ENCODE measurements at places on chromosomes 7 and 10. TPM values are rescaled to one million over a fixed set of nuclear protein-coding genes. Genes with fewer than 3 reads are reported as not detected.

Gene SAP25
- total RNA-seq = 2.1 TPM

Gene PILRA
- not detected for total RNA-seq

Gene PLEKHS1
- total RNA-seq = 0.84 TPM

Gene PIP
- total RNA-seq = not detected

Gene PRLHR
- not detected for total RNA-seq

Gene STAMBPL1
- total RNA-seq = 38.7 TPM

Gene NEUROD6
- not detected for total RNA-seq

Gene STK31
- total RNA-seq = not detected

Gene SEMA3C
- total RNA-seq = 111 TPM

Gene PLEKHA8
- 13.8 TPM for total RNA-seq

Gene COL26A1
- 0.29 TPM for total RNA-seq

Gene ARF5
- 252 TPM for total RNA-seq

Gene CRTAC1
- not detected for total RNA-seq

Gene ZCWPW1
- total RNA-seq = 0.20 TPM

Gene RBP3
- total RNA-seq = not detected

Gene CALHM1
- not detected for total RNA-seq

Gene IRF5
- total RNA-seq = not detected

Gene TCF7L2
- 2.1 TPM for total RNA-seq

Gene PPP1R17
- total RNA-seq = not detected

Gene MACROH2A2
- total RNA-seq = 1.8 TPM

Gene ZNF488
- total RNA-seq = 0.12 TPM

Gene AS3MT
- total RNA-seq = 1.3 TPM

Gene PHYHIPL
- not detected for total RNA-seq

Gene NAT16
- total RNA-seq = not detected

Gene TEX36
- not detected for total RNA-seq

Gene STEAP4
- not detected for total RNA-seq

Gene PRRT4
- not detected for total RNA-seq

Gene ANKRD61
- 0.20 TPM for total RNA-seq

Gene ZNF804B
- not detected for total RNA-seq

Gene SPDYE6
- total RNA-seq = not detected

Gene SRRM3
- total RNA-seq = not detected

Gene CBX3
- total RNA-seq = 427 TPM

Gene FZD8
- 2.2 TPM for total RNA-seq

Gene STRA8
- total RNA-seq = not detected

Gene KCNH2
- not detected for total RNA-seq

Gene GBX1
- total RNA-seq = not detected

Gene CAMK2B
- 10.9 TPM for total RNA-seq

Gene FASTK
- 66.5 TPM for total RNA-seq

Gene EPDR1
- 31.6 TPM for total RNA-seq

Gene EGFR
- total RNA-seq = 40.9 TPM

Gene FAM237B
- not detected for total RNA-seq

Gene PNLIPRP3
- not detected for total RNA-seq

Gene TMEM225B
- 0.72 TPM for total RNA-seq

Gene TMEM236
- total RNA-seq = 0.12 TPM

Gene OR2A25
- not detected for total RNA-seq

Gene CPN1
- not detected for total RNA-seq

Gene NRF1
- total RNA-seq = 8.7 TPM

Gene OR2A12
- not detected for total RNA-seq

Gene SORCS3
- total RNA-seq = not detected

Gene CLCN1
- total RNA-seq = not detected

Gene FOXI2
- not detected for total RNA-seq

Gene KCTD7
- total RNA-seq = 7.9 TPM

Gene ITPRID1
- not detected for total RNA-seq

Gene FRMD4A
- 51.1 TPM for total RNA-seq

Data from RPMI7951 (cell line).